ENCODE measurements at places on chromosomes 2 and 18. TPM values are rescaled to one million over a fixed set of nuclear protein-coding genes. Genes with fewer than 3 reads are reported as not detected.

DARS1 gene
- total RNA-seq = 98.0 TPM

LCT gene
- total RNA-seq = not detected

IL1R1 gene
- 39.0 TPM for total RNA-seq

GCG gene
- 0.17 TPM for total RNA-seq

SATB2 gene
- 10.3 TPM for total RNA-seq

ACVR2A gene
- total RNA-seq = 4.9 TPM

KCNG2 gene
- 0.13 TPM for total RNA-seq

MC4R gene
- total RNA-seq = not detected
